Calu3 (cell line): ENCODE measurements at places on chromosomes 13 and 19.
A peak's percentile ranks its signal among the peaks of the same experiment; 100 is the strongest.

DNA sequence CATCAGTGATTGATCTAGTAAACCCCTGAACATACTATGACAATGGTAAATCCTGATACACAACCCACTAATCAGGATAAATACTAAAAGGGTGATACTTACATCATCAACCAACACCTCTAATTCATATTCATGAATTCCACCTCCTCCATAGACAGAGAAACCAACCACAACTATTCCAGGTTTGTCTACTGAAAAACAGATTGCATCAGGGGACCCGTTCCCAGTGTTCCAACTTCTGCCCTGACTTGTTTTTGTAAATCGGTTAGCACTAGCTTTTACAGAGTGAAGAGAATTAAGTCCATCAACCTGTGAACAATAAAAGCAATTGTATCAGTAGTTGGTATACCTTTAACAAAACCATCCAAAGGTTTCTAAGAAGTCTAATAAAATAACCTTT, 149.2 kb downstream of the MYCBP2 start:
- no peak overlapping the region for H3K27ac ChIP-seq
- no peak for DNase-seq
- H3K36me3 ChIP-seq, result no peaks in the 10 kb centered on the region
- H3K27me3 ChIP-seq, result no peaks in the 10 kb centered on the region
- no peak overlapping the region for H3K4me3 ChIP-seq

DNA sequence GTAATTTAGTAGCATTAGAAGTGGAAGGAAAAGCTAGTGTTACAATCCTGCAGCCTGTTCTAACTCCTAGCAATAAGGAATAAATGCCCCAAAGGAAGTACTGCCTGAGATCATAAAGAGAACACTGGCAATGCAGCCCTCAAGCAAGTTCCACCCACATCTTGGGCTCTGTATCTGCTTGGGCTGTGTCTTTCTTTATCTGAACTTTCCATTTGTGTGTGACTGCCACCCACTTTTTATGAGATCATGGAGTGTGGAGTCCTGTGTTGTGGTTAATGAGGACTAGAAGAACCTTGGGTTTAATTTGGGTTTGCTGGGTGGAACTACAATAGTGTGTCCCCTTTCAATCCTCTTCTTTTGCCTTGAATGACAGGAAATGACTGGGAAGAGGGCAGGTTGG, 38.2 kb downstream of the RFXAP start:
- H3K36me3 ChIP-seq, result no peaks in the 10 kb centered on the region
- no peaks in the 10 kb centered on the region for H3K4me1 ChIP-seq
- DNase-seq, result no peak
- H3K27ac ChIP-seq, result no peak overlapping the region

- peaks cover 44% of the 10 kb centered on the region for H3K27me3 ChIP-seq
- no peak overlapping the region for H3K27ac ChIP-seq
- no peaks in the 10 kb centered on the region for H3K4me1 ChIP-seq
- no peak overlapping the region for H3K4me3 ChIP-seq
- H3K36me3 ChIP-seq, result peaks cover 50% of the 10 kb centered on the region
Observed at GRCh38 chr19:50791594-50792271, 1.5 kb downstream of the ACP4 start.

DNA sequence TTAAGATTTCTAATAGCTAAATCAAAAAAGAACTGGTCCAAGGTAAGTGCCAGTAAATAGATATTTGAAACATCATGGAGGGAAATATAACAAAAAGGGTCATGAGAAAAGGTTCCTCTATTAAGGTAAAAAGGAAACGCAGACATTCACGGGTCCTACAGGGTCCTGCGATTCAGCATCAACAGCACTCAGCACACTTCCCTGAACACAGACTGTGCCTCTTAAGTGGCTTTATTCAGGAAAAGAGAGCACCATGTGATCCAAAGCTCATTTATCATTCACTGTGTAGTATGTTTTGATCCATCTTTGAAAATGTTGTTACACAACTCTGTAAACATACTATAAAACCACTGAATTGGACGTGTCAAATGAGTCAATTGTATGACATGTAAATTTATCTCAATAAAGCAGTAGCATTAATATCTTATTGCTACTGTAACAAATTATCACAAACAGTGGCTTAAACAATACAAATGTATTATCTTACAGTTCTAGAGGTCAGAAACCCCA, 33.7 kb downstream of the CRYL1 start:
- H3K4me3 ChIP-seq, result no peak overlapping the region
- no peak for DNase-seq
- H3K36me3 ChIP-seq, result no peaks in the 10 kb centered on the region
- H3K27me3 ChIP-seq, result no peaks in the 10 kb centered on the region
- H3K4me1 ChIP-seq, result no peaks in the 10 kb centered on the region

DNA sequence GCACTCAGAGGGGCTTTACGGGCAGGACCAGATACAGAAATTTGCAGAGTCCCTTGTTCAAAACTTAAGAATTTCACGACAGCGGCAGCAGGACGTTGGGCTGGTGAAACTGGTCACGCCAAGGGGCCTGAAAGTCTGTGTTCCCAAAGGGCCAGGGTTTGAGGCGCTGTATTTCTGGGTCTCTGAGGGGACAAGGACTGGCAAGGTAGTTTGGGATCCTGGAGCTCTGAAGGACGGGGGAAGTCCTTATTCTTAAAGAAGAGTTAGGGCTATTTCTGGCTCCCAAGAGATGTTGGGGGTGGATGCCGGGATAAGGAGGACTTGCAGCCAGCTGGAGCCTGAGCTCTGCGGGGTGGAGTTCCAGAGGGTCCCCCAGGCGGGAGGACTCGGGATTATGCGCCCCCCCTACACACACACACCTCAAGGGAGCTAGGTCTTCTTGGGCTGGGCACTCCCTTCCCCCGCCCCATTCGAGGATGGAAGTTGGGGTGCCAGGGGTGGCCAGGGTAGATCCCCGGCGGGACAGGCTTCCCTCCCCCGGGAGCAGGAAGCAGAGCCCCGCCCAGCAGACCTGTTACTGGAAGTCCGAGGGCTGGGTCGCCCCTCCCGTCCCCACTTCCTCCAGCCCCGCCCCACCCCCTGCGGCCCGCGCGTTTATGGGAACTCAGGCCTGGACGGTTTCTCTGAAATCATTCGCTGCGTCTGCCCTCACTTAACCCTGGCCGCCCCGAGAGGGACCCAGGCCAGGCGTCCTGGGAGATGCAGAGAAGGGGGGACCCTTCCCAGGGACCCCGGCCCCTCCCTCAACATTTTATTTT, 5.6 kb downstream of the BCL3 start:
- peak overlapping the region; percentile 93 for H3K27ac ChIP-seq
- H3K36me3 ChIP-seq, result peaks cover 88% of the 10 kb centered on the region
- H3K4me3 ChIP-seq, result peak overlapping the region; percentile 67
- DNase-seq, result peak; percentile 92
- H3K27me3 ChIP-seq, result no peaks in the 10 kb centered on the region
- H3K4me1 ChIP-seq, result peaks cover 60% of the 10 kb centered on the region
